ENCODE measurements at places on chromosomes 5 and 9.

GRCh38 chr5:9833871-9834270, 203.7 kb upstream of the TAS2R1 start:
- DNase-seq = no peak

DNA sequence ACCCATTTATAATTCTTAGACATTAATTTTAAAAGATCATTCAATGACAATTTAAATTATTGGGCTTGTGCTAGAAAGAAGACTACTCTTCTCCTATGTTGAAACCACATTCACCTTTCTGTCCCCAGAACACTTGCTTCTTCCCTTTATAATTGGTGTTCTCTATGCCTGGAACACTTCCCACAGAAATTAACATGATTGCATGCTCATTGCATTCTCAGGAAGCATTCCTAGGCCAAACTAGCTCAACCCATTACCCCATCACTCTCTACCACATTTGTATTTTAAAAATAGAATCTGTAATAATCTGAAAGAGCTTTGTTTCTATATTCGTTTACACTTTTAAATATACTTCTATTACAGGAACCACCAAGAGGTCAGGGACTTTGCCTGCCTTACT, 184.7 kb downstream of the MEF2C start:
- DNase-seq = no peak

DNA sequence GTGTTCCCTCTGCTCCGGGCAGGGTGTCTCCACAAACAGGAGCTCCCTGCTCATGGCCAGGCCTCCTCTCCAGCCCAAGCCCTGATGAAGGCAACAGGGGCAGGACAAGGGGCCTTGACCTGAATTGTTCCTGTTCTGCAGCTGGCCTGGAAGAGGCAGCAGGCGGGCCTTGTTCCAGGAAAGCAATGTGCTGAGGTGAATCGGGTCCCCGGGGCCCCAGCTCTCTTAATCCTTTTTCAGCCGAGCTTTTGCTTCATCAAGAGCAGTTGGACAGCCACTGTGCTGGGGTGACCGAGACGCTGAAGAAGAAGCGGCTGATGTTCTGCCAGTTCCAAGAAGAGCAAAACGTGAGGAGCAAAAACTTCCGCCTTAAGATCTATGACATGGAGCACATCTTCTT, 41.4 kb downstream of the CCDC180 start:
- no peak for DNase-seq

- no peak for DNase-seq
Observed at GRCh38 chr9:111952559-111952958, 55.9 kb downstream of the UGCG start.

DNA sequence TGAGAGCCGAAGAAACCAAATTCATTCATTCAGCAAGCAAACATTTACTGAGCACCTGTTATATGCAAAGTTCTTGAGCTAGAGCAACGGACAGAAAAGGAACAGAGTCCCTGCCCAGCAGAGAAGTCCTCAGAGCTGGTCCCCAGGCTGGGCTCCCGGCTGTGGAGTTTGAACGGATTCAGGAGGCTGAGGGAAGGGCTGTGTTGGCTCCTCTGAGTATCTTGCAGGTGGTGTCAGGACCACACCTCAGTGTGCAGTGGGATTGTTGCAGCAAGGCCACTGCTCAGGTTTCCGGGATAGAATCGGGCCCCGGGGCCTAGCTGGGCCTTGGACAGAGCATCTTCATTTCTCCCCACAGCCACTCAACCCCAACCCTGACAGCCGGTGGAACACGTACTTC, 5.1 kb downstream of the TBC1D13 start:
- no peak for DNase-seq

DNA sequence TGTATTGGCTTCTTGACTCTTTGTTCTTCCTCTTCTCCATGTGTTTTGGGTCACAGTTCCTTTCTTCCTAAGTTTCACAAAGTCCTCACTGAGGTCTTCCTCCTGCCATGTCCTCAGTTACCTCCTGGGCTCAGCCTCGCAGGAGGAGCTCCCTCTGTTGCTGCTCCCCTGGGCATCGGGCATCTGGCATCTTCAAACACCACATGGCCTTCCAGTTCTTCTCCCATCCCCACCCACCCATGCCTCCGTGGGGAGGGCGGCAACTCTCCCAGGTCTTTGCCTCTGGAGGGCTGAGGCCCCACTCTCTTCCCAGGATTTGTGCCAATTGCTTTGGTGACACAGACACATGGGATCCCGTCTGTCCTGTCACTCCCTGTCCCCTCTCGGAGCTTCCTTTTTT, 22.8 kb downstream of the MRPL36 start:
- no peak for DNase-seq

GRCh38 chr9:93843396-93843795, 111.8 kb downstream of the BARX1 start:
- DNase-seq = no peak

GRCh38 chr9:120402741-120403542, 177.0 kb downstream of the CDK5RAP2 start:
- no peak for DNase-seq

GRCh38 chr9:21854119-21854518, 51.7 kb downstream of the MTAP start:
- DNase-seq = no peak

- DNase-seq = no peak
Observed at GRCh38 chr9:74443036-74443750, 53.9 kb upstream of the RORB start.

GRCh38 chr5:58786711-58787303, 203.9 kb downstream of the RAB3C start:
- DNase-seq = no peak

DNA sequence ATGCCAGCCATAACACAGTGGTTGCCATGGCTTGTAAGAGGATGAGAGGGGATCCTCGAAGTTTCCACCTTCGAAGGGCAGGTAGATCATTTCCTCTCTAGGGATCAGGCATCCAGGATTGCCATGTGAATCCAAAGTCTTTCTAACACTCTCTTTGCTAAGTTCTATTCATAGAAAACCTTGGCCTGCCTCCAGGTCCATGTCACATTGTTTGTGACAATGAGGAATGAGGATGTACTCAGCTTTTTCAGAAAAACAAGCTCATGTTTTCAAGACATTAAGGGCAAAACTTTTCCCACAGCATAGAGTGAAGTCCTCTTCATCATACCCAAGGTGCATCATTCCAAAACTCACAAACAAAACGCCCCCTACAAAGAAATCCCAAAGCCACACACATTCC, 19.6 kb downstream of the ESM1 start:
- no peak for DNase-seq

GRCh38 chr5:177329883-177330282, 18.2 kb upstream of the MXD3 start:
- no peak for DNase-seq

GRCh38 chr9:11064909-11065308, 452.1 kb upstream of the PTPRD start:
- DNase-seq = no peak

GRCh38 chr5:105684799-105685198, 1985.9 kb downstream of the EFNA5 start:
- DNase-seq = no peak

DNA sequence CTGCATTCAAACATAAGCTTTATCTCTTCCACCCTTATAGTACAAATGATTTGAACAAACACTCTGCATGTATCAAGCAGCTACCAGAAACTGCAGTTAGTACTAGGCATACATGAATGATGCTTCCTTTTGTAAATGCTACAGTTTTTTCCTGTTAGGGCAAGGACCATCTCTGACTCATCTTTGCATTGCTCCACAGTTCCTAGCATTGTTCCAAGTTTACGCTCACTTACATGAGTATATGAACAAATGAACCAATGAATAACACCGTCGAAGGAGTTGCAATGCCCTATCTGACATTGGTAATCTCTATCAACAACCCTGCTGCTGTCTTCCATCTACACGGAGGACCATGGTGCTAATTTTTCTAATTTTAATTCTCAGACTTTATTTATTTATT, 2.1 kb upstream of the ALDH7A1 start:
- DNase-seq = no peak

DNA sequence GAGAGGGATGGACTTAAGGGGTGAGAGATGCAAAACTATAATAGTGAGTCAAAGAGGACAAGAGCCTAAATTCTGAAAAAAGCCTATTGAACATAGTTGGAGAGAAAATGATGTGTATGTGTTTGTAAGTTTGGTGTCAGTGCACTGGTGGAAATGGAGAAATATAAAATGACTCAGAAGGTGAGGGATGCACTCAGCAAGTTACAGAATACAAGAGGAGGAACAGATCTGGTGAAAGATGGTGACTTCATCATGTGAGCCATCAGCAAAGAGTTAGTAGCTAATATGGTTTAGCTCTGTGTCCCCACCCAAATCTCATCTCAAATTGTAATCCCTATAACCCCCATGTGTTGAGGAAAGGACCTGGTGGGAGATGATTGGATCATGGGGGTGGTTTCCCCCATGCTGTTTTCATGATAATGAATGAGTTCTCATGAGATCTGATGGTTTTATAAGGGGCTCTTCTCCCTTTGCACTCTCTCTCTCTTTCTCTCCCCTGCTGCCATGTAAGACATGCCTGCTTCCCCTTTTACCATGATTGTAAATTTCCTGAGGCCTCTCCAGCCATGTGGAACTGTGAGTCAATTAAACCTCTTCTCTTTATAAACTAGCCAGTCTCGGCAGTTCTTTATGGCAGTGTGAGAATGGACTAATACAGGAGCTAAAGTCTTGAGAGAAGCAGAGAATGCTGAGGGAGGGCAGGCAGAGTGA, 30.4 kb upstream of the FYB1 start:
- DNase-seq = no peak

DNA sequence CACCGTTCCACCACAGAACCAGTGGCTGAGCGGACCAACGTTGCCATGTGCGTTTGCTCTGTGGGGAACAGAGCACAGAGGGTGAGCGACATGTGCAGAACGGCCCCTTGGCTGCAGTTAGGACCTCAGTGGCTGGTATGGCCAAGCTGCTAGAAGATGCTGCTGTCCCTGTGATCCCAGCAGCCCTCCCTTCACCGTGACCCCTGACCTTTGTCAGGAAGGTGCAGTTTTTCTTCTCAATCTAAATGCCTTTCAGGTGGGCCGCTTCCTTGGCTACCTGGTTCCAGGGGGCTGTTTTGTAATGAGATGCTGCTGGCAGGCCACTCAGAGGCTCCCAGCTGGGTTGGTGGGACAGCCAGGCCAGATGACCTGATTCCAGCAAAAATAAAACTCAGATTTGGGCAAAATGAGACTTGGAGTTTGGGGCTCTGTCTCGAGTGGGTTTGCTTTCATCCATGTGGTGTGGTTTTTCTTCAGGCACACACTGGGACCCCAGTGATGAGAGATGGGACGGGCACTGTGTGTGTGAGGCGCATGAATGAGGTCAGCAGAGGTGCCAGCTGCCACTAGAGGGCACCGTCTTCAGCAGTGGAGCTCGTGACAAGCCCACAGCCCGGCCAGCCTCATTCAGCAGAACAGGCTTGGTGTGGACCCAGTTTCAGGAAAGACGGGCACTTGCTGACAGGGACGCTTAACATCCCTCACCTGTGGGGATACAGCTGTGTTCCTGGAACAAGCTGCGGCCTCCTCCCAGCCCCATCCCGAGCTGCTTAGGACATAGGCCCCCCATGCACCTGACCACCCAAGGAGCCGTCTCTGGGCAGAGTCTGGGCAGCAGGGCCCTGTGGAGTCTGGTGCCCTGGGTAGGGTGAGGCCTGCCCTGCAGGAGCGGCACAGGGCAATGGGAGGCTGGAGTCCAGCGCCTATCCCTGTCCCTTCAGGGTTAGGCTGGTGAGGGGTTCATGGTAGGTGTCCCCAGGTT, 4.1 kb downstream of the MRPS2 start:
- no peak for DNase-seq

DNA sequence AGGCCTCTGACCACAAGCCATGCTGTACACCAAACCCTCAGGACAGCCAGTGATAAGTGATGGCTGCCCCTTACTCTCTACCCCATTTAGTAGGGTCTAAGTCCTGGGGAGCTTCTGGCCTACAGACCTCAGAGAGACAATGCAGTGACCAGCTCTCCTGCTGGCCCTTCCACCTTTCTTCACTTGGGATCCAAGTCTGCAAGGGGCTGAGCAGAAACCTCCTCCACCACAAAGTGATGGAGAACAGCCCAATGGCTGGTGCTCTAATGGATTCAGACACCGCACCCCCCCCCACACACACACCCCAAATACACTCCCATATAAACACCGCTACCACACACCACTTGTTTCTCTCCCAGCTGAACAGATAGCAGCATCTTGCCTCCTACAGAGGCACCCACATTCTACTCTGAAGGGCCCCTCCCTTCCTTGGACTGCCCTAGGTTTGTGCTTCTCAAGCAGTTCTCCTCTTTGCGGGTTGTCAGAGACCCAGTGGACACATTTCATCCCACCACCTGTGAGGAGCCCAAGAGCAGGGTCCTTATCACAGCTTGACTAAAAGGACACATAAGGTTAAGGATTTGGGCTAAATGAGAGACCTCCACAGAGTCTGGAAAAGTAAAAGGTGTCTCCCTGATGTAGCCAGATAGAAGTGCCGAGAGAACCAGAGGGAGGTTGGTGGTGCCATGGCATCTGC, 1.3 kb upstream of the PDLIM4 start:
- no peak for DNase-seq

DNA sequence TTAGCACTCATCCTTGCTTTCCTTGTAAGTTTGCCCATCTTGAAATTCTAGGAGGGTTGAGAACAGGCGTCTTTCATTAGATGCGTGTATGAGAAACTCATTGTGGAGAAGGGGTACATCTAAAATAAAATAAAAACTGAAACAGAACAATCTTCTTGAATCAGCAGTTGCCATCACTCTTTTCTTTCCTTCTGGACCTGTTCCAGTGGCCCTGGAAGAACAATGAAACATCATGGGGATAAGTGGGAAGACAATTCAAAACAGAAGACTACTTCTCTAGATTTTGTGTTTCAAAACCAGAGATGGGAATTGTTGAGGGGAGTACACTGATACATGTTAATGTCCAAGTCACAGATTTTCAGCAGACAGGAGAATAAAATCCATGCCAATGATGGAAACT, 59.9 kb downstream of the SLC1A3 start:
- DNase-seq = no peak

- no peak for DNase-seq
Observed at GRCh38 chr9:4550777-4551484, 60.7 kb downstream of the SLC1A1 start.

DNA sequence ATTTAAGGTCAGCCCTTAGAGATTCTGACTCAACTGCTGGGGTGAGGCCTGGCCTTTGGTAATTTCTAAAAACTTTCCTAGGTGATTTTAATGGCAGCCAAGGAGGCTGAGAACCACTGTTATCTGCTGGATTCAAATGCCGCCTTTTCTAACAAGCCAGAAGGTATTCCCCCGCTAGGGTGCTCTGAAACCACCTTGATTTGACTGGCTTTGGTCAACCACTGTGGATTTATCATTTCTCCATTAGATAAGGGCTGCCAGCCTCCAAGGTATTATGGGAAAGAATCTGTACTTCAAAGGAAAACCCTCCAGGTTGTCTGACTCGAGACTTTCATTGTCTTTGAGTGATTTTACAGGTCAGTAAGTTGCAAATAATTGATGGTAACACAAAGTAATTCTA, 4.3 kb downstream of the ANXA6 start:
- no peak for DNase-seq

- peak; percentile 6 for DNase-seq
Observed at GRCh38 chr5:159411115-159411514, 80.8 kb upstream of the IL12B start.

GRCh38 chr9:4506490-4506889, 16.2 kb downstream of the SLC1A1 start:
- DNase-seq = no peak

GRCh38 chr9:24897826-24898225, 352.1 kb upstream of the IZUMO3 start:
- DNase-seq = no peak

Data from NCI-H524 treated with DMSO at 0.1 percent for 48 hours (cell line).